ENCODE measurements at places on chromosomes 13 and 19.

DNA sequence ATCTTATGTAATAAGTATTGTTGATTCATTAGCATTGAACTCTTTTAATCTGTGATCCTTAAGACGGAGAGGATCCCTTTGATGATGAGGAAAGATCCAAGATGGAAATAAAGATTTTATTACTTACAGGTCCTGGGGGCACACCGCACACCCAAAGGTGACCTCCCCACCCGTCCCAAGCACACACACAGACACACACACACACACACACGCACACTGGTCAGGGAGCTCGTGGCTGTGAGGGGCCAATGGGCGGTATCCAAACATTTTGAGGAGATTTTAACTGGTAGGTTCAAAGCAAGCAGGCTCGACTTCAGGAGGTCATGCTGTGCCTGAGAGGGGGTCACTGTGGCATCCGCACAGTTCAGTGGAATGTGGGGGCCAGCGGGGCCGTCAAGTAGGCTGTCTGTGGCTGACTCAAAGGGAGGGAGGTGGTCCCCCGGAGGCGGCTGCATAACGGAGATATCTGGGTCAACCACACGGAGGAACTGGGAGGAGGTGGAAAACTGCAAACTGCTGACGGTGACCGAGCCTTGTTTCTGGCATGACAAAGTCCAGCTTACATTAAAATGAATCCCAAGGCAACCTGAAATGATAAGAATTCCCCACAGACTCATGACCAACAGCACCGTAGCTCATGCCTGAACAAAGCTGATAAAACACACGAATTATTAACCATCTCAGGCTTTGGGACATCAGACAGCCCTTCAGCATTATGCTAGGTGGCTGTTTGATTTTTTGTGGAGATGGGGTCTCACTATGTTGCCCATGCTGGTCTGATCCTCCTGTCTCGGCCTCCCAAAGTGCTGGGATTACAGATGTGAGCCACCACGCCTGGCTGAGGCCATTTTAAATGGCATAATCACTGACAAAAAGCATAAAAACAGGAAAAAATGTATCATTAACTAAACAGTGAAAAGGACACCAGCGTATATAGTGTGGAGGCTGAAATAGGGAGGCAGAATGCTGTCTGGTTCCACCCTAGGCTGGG lies 20.9 kb upstream of the SIGLEC11 start:
- DNase-seq, result no peak

DNA sequence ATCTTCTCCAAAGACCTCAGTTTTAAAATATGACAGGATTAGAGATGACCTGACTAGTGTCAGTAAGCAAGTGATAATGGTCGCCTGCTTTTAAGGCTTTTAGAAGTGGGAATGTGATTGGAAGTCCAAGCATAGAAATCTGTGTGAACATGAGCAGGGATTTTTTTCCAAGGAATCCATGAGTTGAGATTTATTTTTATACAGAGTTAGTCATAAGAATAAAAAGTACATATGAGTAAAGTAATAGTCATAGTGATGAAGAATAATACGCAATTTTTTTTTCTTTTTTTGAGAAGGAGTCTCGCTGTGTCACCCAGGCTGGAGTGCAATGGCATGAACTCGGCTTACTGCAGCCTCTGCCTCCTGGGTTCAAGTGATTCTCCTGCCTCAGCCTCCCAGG lies 1.6 kb downstream of the ZNF546 start:
- peak; percentile 23 for DNase-seq

DNA sequence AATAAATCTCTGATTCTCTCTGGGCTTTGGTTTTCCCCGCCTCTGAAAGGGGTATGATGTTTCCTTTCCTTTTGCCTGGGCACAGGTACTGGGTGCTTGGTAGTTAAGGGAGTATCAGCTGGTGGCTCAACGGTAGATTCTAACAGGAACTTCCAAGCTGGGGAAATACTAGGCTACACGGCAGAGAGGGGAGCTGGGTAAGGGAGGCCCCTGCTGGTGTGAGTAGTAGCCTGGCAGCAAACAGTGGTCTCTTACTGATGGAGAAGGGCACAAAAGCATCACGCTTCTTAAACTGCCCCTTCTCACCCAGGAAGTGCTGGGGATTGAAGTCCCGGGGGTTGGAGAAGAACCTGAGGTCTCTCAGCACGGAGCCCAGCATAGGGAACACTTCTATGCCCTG lies 26.9 kb upstream of the CYP2A7 start:
- no peak for DNase-seq

- no peak for DNase-seq
Observed at GRCh38 chr13:41678249-41678648, 220.9 kb downstream of the RGCC start.

DNA sequence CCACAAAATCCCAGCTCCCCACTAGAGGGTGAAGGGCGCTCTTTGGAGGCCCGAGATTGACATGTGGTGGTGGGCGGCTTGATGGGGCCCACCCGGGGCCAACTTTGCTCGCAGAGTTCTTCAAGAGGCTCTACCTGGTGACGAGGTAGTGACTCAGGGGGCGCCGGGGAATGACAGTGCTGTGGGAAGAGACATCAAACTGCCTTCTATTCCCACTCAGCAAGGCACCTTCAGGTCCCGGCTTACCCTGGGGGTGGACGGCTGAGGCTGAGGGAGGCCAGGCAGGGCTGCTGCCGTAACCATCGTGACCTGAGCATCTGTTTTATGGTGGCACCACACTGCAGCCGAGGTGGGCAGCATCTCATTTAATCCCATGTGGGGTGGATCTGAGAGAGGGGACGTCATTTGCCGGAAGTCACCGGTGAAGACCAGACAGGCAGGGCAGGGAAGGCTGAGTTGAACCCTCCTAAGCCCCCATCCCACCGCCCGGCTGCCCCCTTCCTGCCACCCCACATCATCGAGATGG lies 1.6 kb downstream of the LINGO3 start:
- no peak for DNase-seq

DNA sequence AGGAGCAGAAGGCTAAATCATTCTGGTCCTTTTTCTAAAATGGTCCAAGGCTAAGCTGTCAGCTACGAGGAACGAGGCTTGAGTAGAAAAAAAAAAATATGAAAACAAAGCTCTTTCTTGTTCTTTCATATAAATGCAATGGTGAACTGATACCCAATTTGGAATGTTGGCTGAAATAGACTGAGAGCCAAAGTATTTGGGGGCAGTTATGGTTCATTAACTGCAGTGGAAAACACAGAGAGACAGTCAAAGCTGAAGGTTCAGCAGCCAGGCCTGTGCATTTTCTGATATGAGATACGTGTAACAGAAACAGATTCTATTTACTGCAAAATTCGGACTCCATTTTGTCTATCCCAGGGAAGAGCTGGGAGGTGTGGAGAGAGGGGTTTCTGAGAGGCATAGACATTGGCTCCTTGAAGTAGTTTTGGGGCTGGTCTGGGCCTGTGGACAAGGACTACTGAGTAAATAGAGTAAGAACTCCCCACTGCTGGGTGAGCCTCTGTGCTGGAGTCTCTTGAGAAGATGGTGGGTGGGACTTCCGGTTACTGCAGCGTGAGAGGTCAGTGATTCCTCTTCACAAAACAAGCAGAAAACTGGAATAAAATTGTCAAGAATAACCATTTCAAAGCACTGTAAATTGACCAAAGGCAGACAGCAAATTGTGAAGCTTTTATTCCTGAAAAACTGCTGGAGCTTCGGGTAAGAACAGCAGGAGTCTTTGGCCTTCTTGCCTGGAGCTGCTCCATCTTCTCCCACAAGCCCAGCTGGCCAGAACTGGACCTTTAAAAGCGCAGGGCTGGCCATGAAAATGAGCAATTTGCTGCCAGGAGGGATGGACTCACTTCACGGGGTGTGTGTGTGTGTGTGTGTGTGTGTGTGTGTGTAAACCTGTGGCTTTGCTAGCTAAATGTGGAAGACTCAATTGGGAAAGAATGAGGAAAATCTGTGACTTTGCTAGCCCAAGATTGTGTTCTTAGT lies 43.1 kb upstream of the CNMD start:
- DNase-seq, result no peak

DNA sequence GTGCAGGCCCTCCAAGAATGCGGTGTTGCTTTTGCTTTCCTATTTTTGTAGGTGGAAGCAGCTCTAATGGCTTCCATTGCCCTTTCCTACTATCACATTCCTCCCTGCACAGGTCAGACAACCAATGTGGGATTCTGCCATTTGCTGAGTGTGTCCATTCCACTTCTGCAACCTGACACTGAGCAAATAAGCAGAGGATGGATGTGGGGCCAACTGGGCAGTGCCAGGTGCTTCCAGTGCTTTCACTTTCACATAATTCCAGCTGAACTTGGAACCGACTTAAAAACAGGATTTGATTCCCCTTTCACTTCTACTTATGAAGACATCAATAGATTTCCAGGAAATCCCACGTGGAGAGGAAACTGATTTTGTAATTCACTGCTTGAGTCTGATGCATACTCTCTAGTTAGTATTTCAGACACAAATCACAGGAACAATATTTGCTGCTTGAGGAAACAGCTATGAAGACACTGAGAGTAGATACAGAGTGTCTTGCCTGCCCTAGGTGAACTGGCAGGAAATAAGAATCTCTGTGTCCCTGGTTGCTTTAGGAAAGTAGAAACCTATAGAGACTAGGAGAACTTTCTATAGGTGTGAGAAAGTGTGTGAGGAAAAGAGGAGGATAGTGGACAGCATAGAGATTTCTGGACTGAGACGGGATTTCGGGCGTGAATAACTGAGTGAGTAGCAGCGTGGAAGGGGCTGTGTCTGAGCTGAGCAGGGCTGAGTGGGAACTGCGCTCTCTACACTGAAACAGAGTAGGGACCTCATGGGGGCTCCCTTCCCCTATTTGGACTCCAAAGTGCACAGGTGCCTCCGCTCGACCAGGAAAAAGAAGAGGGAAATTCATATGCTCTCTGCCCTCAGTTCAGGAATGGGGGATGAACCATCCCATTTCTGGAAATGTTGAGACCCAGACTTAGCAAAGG lies 22.5 kb downstream of the LGALS16 start:
- peak; percentile 20 for DNase-seq

DNA sequence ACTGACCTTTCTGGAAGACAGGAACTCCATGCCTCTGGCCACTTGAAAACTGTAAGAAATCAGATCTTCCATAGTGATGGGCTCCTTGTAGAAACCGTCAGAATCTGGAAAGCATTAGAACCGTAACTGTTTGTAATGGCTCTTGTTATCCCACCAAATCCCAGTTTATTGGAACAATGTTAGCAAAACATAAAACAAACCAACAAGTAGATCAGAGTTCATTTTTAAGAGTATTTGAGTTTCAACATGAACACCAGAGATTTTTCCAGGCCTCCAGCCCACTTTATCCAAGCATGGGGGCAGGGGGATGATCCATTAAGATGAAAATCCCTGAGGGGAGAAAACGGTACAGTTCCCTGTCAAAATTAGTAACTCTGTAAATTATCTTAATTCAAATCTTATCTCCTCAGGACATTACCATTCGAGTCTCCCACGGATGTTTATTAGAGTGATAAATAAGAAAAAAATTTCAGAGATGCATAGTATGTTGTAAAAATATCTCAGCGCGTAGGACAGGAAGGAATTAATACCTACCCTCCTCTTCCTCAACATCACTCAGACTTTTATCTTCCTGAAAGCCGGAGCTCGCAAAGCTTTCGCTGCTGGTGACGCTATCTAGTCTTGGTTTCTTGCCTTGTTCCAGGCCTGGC lies 172.5 kb downstream of the FLT1 start:
- DNase-seq, result no peak

GRCh38 chr19:5690955-5691821 lies 1.1 kb downstream of the RPL36 start:
- DNase-seq, result peak; percentile 54

DNA sequence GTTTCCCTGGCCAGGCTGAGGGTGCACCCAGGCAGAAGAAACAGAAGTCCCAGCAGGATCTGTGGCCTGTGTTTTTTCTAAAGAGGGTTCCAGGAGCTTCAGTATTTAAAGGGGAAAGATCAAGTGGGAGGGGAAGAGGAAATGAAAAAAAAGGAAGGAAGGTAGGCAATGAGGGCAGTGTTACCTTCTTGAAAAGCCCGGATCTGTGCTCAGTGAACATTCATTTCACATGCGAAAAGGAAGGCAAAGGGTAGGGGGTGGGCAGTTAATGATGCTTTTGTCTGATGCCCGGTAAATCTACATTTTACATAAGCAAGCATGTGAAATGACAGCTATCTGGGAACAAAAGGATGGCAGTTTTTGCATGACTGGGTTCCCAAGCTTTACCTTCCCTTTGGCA lies 326.2 kb downstream of the UQCRFS1 start:
- DNase-seq, result no peak

GRCh38 chr13:33213797-33214196 lies 71.8 kb downstream of the STARD13 start:
- no peak for DNase-seq

- no peak for DNase-seq
Observed at GRCh38 chr19:43476606-43477005, 11.2 kb upstream of the LYPD3 start.

GRCh38 chr13:43648733-43649132 lies 138.0 kb downstream of the ENOX1 start:
- DNase-seq, result no peak

DNA sequence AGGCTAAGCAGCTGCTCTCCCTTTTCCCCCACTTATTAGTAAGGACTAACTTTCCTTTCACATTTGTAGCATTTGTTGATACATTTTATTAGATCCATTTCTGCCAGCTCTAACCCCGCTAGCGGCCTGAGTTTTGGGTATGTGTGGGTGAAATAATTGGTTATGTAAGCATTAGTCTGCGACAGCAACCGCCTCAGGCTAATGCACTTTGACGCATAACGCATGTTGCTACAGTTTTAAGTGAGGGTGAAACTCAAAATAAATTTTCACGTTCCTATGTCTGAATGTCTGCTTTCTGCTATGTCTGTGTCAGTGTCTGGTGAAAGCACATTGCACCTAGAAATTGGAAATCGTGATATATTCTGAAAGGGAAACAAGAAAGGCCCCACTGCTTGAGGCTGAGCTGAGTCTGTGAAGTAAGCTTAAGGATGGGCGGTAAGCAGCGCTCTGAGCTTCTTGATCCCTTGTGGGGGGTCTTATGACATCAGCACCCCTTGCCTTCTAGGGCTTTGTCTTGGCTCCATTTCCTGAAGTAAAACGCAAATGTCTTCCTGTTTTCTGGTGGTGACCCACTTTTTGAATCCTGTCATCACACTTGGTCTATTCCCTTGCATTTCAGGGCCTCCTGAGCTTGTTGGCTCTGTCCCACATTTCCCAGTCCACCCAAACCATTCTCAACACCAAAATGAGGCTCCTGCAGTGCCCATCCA lies 648.3 kb upstream of the ARGLU1 start:
- no peak for DNase-seq

- DNase-seq, result peak; percentile 44
Observed at GRCh38 chr19:4795400-4795799, 3.9 kb downstream of the FEM1A start.

Data from RWPE1 (cell line).